IPS-NIHi11 (cell line): ENCODE measurements at places on chromosomes 6 and 20.

DNA sequence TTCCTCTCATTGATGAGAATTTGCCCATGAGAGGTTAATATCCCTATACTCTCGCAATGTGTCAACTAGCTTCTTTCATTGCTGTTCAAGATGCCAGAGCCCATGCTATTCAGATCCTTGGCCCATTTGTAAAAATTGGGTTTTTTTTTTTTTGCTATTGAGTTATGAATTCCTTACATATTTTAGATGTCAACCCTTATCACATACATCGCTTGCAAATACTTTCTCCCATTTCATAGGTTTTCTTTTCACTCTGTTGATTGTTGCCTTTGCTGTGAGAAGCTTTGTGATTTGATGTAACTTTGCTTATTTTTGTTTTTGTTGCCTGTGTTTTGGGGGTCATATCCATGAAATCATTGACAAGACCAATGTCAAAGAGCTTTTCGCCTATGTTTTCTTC is 32.2 kb upstream of the IPCEF1 start:
- DNase-seq, result no peak

GRCh38 chr20:57628047-57628961 is 8.1 kb upstream of the ZBP1 start:
- DNase-seq, result no peak

DNA sequence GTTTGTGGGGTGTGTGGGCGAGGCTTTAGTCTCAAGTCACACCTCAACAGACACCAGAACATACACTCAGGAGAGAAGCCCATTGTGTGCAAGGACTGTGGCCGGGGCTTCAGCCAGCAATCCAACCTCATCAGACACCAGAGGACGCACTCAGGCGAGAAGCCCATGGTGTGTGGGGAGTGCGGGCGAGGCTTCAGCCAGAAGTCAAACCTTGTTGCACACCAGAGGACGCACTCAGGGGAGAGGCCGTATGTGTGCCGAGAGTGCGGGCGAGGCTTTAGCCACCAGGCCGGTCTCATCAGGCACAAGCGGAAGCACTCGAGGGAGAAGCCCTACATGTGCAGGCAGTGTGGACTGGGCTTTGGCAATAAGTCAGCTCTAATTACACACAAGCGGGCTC is 27.8 kb downstream of the ZNF133 start:
- no peak for DNase-seq

DNA sequence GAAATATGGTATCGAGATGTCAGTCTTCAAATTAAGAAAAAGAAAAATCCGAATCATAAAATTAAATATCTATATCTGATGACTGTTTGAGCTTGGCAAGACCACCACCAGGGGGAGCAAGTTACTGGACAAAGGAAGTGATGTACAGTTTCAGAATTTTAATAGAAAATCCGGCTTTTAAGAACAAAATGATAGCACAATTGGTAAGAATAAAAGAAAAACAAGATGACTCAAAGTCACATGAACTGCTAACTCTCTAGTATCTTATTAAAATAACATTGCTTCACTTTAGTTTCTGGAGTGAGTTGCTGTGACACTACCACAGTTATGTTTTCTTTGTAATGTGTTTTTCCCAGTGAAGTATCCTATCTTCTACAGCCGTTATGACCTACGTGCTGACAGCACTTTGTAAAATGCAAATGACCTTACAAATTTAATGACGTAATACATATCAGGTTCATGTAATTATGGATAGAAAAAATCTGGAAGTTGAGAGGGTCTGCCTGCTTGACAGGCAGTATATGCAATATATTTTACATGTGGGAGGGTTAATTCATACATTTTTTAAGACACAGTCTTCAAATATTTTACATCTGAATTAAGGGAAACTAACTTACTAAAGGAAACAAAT is 405.3 kb upstream of the HS3ST5 start:
- DNase-seq, result peak; percentile 15

- DNase-seq, result no peak
These were observed 29.7 kb downstream of the ESR1 start for GRCh38 chr6:151837223-151837622.

DNA sequence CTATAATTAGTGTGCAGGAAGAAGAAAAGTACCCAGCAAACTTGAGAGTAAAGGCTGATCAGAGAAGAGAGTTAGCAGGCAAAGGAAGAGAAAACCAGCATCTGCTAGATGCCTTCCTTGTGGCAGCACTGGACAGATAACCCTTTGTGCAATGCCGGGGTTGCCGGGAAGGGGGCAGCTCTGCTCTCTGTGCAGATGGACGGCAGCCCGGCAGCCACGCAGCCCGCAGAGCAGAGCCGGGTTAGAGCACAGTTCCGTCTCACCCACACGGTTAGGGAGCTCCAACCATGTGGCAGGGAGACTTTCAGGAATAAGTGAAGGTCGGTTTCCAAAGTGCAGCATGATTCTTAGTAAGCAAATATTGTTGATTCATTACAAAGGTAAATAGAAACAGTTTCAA is 80.0 kb upstream of the RPS6KA2 start:
- peak; percentile 82 for DNase-seq

DNA sequence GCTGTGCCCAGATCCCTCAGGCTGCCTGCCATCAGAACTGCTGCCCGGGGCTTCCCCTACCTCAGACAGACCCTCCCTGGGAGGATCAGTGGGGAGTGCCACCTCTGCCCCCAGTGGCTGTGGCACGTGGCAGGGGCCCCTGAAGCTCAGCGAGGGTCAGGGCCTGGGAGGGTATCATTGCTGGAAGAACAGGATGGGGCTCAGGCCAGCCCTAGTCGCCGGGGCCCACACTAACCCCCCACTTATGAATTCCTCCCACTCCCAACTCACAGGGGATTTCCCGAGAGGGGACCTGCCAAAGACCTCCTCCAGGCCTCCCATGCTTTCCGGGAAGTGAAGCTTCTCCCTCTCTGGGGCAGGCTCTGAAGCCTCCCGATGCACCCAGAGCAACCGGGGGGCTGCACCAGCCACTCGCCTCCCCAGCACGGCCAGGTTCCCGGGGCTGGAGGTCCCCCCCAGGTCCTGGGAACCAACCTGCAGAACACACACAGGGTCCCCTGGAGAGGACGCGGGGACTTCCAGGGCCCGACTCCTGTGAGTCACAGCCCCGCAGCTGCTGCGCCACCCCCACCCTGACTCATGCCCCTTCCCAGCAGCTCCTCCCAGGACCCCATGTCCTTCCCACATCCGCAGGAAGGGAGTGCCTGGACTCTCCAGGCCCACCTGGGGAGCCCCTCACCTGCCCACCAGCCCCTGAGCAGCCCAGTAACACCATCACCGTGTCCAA is 2.5 kb downstream of the TNFRSF6B start:
- DNase-seq, result peak; percentile 38

GRCh38 chr6:159467473-159468041 is 225.5 kb downstream of the SOD2 start:
- no peak for DNase-seq

DNA sequence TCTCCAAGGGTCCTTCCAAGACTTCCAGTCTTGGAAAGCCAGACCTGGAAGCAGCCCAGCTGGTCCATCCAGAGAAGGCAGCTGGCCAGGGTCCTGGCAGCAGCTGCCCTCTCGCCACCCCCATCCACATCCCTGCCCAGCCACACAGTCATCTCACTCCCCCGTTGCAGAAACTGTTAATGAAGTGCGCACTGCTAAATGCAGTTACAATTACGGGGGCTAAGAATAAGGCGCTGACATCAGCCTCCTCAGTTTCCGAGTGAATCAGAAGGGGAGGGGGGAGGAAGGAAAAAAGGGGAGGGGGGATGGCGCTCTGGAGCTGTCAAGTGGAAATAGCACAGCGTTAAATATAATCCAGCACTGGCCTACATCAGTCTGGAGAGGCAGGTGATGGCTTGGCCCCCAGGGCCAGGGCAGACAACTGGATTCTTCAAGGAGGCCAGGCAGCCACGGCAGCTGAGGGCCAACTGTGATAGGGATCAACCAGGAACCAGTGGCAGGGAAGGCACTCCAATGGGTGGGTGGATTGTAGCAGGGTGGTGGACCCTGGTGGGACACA is 6.9 kb downstream of the RIMS4 start:
- no peak for DNase-seq

DNA sequence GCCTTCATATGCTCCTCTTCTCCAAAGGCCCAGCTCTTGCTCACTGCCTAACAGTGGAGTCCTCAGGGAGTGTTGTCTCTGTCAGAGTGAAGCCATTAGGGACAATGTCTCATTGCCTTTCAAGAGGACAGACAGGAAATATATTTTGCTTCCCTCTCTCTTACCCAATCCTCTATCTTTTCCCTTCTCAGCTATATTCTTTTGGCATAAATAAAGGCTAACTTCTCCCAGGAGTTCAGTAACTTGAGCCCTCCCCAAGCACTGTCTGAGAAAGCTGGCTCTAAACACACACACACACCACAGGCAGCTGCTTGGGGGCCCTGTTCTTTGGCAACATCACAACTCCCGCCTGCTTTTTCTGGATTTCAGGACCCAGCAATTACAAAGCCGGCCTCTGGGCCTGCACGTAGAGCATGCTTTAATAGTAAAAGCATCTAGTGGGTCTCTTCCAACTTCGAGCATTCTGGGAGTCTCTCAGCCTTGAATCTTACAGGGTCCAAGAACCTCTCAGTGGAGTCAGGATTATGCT is 34.7 kb upstream of the LAMA4 start:
- DNase-seq, result no peak

- no peak for DNase-seq
These were observed 518.7 kb upstream of the RNF217 start for GRCh38 chr6:124443541-124443940.

DNA sequence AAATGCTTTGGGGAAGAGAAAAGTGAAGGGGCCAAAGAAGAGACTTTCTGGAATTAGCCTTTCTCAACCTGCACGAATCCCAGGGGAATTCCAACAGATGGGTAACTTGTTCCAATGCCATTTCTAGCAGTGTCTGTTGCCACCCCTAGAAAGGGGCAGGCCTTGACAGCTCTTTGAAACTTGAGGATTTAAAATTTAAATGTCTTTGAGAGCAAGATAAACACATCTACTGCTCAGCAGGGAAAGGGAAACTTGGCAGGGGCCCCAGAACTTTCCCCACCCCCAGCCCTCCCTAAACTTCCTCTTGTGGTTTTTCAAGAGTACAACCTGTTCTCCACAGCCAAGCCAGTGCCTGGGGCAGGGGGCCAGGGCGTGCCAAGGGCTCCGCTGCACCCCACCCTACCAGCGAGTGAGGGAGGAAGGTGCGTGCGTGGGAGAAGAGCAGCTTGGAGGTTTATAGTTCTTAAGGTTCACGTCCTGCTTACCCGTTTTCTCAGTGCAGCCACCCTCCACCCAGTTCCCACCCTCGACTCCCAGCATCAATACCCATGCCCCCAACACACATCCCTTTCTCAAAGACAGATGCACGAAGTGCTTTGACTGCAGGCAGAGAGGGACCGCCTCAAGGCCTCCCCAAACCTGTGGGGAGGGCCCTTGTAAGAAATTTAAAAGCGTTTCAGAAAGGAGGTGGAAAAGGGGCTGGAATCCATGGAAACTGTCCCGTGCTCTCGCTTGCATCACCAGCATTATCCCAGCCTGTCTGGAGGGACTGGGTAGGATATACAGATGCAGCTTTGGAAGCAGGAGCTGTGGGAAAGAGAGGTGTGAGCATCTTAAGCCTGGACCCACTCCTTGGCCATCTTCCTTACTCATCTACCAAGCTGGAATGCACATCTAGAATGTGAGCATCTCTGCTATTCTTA is 4.5 kb upstream of the TAF8 start:
- DNase-seq, result peak; percentile 62

DNA sequence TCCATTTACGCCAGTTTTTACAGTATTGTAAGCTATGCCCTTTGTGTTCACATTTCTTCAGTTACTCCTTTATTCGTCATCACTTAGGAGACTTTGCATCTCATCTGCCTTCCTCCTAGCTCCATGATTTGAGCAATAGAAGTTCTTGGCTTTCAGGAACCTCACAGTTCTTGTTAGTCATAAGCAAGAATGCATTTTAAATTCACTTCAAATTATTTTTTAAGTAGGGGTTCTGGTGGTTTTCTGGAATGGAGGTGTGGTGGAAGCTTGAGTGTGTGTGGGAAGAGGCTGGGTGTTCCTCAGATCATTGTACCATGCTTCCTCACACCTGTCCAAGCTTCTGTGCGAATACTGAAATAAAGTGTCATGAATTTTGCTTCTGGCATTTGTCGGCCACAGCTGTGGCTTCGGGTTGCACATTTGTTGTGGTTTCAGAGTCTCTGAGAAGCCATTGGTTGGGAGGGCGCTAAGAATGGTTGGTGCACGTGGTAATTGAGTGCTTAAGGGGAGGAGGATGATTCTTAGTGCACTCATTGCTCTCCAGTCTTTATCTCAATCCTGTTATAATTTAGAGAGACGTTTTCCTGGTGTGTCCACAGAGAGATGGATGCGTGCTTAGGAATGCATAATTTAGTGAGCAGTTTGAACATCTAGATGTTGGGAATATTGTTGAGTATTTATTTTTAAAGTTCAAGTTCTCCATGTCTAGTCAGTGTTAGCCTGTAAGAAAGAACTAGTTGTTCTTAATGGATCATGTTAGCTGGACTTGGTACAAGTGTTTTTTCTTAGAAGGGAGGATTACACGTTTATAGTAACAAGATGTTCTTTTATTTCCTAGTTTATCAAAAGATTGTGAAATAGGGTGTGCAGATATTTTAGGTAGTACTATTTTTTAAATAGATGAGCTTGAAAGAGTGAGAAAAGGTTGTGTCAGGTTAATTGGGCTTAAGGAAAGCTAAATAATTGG is 31.9 kb downstream of the FOXO3 start:
- peak; percentile 30 for DNase-seq

DNA sequence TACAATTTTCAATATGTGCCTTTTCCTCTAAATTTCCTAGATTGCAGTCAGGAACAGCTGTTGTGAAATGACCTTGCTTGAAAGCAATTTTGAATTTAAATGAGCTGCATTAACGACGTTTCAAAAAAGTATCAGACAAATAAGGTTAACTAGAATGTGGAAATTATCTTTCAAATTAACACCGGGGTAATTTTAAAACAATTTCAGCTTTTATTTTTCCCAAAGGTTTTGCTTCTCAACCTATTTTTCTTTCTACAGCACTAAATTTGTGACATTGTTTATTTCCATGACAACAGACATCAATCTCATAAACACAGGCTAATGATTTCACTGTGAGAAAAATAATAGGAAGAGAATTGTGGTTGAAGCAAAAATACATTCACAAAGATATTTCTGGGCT is 38.5 kb downstream of the COL12A1 start:
- no peak for DNase-seq

GRCh38 chr6:11080296-11080695 is 13.3 kb upstream of the SMIM13 start:
- no peak for DNase-seq

GRCh38 chr20:47784599-47785310 is 526 bp downstream of the SULF2 start:
- peak; percentile 65 for DNase-seq

DNA sequence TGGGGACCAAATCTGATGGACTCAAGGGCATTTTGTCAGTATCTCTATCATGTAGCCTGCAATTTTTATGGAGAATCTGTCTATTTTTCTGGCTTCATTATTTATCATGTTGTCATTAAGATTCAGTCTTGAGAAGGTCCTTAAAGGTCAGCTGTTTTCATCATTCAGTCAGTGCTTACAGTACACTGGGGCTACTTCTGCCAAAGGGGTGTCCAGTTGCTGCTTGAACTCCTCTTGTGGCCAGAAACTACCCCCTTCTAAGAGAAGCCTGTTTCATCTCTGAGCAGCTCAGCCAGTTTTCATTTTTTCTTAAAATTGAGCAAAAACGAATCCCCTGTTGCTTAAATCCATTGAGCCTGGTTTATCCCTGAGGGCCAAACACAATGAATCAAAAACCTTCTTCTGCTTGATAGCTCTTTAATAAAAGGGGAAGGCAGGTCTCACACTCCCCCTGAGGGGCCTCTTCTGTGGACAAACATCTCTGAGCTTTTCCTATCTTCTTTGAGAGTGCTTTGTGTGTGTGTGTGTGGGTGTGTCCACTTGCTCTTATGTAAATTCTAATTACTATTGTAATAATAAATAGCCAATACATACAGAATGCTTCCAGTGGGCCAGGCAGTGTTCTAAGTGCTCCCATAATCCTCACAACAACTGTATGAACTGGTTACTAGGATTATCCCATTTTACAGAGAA is 172.2 kb downstream of the PLCB1 start:
- DNase-seq, result no peak
